NCI-H774 (cell line): ENCODE measurements at places on chromosomes 4 and X.
A peak's percentile ranks its signal among the peaks of the same experiment; 100 is the strongest.

GRCh38 chr4:1667273-1667672, 16.8 kb downstream of the FAM53A start:
- DNase-seq, result no peak

DNA sequence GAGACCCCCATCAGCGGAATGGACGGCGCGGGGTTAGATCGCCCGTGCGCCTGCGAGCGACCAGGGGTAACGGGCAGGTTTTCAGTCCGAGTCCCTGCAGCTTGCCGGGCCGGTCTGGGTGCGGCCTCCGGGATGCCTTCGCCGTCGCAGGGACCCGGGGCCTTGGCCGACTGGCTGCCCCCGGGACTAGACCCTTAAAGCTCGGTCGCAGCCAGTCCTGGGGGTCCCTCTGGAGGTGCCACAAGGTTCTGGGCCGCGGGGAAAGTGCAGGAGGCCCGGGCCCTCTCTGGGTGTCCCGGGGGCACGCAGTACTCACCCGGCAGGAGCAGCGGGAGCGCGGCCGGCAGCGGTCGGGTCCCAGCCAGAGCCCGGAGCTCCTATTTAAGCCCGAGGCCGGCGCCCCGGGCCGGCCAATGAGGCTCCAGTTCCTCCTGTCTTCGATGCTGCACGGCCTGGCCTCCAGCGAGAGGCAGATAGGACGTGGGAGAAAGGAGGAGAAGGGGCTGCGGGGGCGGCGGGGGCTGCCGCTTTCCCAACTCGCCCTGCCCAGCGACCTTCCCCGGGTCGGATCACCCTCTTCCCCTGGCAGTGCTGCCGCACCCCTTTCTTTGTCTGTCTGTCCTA, at the start of gene SPON2:
Gene SPON2, minus strand, starts transcription at position 356 of the 624 bp plus-strand sequence.
- no peak for DNase-seq

DNA sequence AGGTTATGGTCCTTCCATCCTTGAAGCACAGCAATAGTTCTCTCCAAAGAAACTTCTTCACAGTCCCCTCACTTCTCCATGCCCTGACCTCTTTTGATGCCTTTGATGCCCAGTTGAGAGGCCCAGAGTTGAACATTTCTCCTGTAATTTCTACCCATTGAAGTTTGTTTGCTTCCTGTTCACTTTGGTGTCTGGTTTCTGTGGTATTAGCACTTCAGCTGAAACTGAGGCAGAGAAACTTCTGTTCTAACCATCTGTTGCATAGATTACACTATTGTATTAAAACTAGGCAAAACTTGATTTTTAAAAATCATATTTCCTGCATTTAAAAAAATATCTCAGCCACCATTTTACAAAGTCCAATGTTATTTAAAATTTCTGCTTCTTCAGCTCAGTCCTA, 89.8 kb upstream of the ADGRG2 start:
- DNase-seq, result no peak

DNA sequence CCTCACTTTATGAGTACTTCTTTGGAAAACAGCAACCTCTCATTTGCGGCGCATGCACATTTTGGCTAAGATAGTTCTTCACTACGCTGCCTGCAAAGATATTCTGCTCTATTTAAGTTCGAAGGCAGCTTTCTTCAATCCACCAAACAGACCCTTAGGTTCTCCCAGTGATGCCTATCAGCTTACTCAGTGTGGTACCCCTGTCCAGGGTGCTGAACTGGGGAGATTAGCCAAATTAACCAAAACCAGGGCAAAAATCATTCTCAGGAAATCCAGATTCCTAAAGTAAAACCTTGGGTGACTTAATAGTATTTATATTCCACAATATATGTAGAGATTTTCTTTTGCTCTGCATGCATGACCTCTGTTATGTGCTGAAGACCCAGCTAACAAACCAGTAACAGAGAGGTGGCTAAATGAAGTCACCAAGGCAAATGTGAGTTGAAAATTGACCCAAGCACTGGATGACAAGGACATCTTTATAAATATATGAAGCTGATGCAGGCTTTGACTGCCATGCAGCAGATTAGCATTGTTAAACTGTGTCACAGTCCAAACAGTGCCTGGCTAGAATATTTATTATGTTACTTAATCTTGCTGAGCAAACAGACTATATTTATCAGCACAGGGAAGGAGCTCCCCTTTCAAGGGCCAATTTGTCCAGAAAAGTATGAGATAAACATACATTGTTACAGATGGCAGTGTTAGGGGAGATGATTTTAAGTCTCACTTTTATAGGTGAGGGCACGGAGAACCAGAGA, 418.2 kb downstream of the STIM2 start:
- peak; percentile 29 for DNase-seq

- no peak for DNase-seq
These were observed 11.7 kb upstream of the SLC10A3 start for GRCh38 chrX:154502098-154502497.

DNA sequence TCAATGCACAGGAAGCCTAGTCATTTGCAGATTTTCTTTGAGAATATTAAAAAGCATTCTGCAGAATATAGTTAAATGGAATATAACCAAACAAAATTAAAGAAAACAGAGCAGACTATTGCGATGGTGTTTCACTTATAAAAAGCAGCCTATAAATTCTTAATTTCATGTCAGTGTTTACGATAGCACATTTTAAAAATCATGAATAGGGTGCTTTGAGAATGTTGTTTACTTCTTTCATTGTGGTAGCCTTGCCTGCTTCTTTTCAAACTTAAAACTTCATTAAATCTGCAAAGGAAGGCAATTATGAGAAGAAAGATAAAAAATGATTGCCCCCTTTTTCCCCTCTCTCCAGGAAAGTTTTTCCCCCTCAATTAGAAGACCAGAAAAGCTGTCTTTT, 748.6 kb downstream of the CCSER1 start:
- no peak for DNase-seq

DNA sequence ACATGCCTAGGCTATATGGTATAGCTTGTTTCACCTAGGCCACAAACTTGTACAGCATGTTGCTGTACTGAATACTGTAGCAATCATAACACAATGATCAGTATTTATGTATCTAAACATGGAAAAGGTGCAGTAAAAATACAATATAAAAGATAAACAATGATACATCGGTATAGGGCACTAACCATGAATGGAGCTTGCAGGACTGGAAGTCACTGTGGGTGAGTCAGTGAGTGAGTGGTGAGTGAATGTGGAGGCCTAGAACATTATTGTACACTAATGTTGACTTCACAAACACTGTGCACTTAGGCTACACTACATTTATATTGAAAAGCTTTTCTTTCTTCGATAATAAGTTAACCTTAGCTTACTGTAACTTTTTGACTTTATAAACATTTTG, 45.6 kb upstream of the ANK2 start:
- no peak for DNase-seq

GRCh38 chrX:148284056-148284455, 216.4 kb upstream of the AFF2 start:
- DNase-seq, result no peak

GRCh38 chr4:40848940-40849339, 99.2 kb downstream of the NSUN7 start:
- no peak for DNase-seq

DNA sequence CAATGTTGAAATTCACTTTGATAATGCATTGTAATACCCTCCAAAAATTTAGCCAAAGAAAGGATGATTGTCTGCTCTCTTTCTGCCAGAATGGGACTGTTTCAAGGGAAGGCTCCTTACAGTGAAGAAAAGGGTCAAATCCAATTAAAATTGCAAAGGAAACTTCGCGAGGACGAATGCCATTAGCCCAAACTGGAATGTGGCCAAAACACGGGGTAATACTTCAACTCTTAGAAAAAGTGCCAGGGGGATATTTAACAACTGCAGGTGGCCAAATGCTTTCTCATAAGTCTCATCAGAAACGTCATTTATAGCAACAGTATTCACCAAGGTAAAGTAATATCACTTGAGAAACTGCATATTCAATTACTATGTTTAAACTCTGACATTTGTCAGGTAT, 29.0 kb downstream of the NKX3-2 start:
- DNase-seq, result no peak

DNA sequence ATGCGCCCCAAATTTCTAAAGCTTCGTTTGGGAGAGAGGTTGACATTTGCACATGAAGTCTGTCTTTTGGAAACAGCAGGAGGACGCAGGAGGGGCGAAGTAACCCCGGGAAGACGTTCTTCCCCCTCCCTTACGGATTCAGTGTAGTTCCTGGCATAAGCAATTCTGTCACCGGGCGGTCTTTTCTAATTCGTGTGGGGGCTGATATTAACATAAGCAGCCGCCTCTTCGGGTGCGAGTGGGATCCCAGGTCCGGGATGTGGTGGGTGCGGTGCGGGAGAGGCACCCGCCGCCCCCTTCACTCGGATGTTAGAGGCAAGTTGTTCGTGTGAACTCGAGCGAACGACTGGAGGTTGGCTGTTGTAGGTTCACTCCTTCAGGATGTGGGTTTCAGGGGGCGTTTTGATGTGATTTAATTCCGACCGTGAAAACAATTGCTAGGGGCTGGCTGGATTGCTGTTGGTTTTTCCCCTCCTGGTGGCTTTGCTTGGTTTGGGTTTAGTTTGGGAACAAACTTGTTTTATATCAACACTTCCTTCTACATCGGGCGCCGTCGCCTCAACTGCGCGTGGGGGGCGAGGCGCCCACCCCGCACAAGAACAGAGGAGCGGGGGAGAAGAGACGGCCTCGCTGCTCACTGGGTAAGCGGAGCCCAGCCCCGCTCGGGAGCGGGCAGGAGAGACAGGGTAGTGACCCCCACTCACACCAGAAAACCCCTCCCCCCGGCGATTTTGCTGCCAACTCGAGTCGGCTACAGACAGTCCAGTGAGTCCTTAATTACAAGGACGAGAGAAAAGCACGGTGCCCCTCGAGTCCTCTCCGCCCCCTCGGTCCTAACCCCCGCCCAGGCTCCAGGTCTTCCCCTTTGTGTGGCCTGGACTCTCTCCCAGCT, 2.9 kb upstream of the LEF1 start:
- no peak for DNase-seq

- DNase-seq, result no peak
These were observed 8.7 kb upstream of the MUC7 start for GRCh38 chr4:70463335-70463734.

DNA sequence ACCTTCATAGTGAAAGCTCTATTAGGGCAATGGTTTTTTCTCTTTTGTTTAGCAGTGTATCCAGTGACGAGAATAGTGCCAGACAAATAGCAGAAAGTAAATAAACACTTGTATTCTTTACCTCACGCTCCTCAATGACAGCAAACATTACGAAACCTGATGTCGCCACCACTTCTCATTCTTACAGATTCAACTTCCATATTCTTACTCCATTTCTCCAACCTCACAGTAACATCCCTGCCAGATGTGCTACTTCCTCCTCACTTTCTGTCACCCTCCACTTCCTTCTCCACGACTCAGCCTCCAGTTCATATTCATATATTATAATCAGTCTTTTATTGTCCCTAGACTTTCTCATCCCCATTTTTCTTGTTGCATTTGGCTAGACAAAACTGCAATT, 1956.2 kb upstream of the AGA start:
- DNase-seq, result peak; percentile 18

- DNase-seq, result no peak
These were observed 83.1 kb upstream of the FAT4 start for GRCh38 chr4:125231661-125232060.
